ENCODE measurements at places on chromosomes 12 and 14.

GRCh38 chr12:91887957-91888356, 257.7 kb downstream of the BTG1 start:
- no peak for DNase-seq

- DNase-seq: no peak
Measured at GRCh38 chr14:35046751-35047536, 872 bp downstream of the FAM177A1 start.

- DNase-seq: no peak
Measured at GRCh38 chr12:104576187-104576778, 119.5 kb downstream of the CHST11 start.

DNA sequence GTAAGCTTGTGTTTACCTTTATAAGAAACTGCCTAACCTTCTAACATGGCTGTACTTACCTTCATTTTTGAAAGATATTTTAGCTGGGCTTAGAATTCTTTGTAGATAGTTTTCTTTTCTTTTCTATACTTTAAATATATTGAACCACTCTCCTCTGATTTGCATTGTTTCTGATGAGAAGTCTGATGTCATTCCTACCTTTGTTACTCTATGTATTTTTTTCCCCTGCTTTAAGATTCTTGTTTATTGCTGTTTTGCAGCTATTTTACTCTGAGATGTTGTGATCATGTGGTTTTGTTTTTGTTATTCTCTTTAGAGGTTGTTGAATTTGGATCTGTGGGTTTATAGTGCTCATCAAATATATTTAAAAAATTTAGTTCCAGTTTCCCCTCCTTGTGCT, 31.8 kb downstream of the CNOT2 start:
- no peak for DNase-seq

DNA sequence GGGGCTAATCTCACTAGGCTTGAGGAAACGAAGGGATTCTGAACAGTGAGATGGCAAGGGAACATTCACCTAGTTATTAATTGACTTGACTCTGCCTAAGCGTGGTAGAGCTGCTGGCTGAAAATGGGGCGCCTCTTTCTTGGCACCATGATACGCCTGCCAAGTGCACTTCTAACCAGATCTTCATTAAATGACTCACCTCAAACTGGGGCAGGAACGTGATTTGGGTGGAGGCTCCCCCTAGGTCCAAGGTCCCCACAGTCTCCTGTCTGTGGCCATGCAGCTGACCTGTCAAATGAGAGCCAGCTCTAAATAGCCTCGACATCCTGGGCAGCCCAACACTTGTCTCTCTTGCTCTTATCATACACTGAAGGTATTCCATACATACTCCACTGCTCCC, 26.0 kb downstream of the COQ6 start:
- no peak for DNase-seq

DNA sequence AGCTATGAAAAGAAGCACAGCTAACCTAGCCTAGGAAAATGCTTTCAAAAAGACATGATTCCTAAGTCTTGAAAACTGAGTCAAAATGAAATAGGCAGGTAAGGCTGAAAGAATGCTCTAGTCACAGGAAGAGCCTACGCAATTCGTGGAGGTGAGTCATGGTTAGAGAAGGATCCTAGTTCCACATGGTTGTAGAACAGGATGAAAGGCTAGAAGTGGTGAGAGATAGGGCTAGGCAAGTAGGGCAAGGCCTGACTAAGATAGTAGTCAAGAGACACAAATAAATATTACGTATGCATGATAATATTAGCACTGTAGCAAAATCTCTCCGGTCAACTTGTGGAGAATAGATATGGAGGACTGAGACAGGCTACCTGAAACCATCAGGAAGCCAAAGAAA, 47.2 kb downstream of the PLCZ1 start:
- DNase-seq: no peak

DNA sequence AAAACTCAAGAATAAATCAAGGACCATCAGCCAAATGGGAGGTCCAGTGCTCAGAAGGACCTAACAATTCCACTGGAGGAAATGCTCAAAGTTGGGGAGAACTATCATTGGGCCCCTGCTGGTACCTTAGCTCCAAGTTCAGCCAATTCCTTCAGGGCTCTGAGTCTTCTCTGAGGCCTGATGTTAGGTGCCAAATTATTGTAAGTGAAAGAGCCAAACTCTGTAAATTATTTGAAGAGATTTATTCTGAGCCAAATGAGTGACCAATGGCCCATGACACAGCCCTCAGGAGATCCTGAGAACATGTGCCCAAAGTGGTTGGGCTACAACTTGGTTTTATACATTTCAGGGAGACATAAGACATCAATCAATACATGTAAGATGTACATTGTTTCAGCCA, 8.2 kb upstream of the TMEM263 start:
- no peak for DNase-seq

DNA sequence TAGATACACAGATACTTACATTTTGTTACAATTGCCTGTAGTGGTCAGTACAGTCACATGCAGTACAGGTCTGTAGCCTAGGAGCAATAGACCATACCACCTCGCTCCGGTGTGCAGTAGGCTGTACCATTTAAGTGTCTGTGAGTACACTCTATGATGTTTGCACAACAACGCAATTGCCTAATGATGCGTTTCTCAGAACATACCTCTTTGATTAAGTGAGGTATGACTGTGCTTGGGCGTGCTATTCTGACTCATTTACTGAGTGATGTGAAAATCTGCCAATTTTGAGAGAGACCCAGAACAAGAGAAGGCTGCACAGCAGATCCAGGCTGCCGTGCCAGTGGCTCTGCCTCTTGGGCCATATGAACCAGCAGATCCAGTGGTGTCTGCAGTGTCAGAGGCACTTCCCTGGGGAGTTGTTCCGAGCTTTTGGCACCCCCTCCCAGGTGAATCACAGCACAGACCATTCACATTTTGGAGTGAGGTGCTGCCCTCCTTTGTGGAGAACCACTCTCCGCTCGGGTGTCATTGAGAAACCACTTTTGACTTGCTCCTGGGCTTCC, 20.4 kb downstream of the DLK1 start:
- no peak for DNase-seq

DNA sequence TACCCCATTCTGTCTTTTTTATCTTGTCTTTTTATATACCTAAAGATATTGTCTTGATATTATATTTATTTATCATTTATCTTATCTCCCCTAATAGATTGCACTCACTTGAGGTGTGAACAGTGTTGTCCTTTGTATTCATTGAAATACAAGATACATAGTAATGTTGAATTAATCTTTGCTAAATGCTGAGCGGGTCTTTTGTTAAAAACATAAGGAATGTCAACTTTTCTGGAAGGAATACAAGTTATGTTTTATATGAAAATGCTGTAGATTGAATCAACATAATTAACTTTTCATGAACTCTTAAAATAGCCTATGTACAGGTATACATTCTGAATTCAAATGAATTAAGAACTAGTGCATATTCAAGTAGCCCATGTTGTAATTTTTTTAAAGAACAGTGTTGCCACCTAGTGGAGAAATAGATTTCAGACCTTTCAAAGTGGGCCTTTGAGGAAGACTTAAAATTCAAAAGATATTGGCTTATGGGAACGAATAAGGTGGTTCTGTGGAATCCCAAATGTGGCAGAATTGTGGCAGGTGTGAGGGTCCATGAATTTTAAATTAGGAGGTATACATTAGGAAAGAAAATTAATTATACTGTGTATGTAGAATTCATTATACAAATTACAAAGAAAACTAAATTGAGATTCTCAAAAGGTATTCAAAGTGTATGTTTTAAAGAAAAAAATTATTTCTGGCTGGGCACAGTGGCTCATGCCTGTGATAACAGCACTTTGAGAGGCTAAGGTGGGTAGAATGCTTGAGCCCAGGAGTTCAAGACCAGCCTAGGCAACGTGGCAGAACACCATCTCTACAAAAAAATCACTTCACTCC, 19.1 kb downstream of the BBOF1 start:
- no peak for DNase-seq

GRCh38 chr14:57686304-57686703, 179.6 kb downstream of the SLC35F4 start:
- no peak for DNase-seq

- DNase-seq: no peak
Measured at GRCh38 chr14:64707661-64708060, 3.4 kb downstream of the PLEKHG3 start.

DNA sequence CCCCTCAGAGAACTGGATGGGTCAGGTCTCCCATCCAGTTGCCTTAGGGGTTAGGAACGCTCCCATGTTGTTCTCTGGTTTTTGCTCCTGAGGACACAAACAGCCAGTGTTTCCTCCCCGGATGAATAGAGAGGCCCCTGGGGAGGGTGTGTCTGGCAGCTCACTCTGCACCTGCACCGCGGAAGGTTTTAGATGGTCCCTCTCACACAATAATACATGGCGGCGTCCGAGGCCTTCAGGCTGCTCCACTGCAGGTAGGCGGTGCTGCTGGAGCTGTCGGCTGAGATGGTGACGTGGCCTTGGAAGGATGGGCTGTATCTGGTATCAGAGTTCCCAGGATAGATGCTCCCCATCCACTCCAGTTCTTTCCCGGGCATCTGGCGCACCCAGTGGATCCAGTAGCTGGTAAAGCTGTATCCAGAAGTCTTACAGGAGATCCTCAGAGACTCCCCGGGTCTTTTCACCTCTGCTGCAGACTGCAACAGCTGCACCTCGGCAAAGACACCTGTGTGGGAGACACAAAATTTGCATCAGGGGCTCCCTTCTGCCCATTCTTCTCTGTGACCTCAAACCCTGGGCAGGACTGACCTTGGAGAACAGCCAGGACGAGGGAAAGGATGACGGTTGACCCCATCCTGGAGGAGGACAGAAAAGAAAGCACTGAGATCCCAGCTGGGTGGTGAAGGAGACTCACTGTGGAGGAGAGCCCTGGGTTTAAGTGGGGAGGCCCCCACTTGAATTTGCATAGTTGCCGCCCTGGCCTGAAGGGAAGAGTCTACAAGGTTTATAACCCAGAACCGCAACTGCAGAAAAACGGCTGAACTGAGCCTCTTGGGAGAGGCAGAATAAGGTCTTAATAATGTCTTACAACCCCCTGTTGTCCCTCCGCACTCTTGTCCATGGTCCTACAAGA, 1324.8 kb downstream of the TMEM121 start:
- no peak for DNase-seq

DNA sequence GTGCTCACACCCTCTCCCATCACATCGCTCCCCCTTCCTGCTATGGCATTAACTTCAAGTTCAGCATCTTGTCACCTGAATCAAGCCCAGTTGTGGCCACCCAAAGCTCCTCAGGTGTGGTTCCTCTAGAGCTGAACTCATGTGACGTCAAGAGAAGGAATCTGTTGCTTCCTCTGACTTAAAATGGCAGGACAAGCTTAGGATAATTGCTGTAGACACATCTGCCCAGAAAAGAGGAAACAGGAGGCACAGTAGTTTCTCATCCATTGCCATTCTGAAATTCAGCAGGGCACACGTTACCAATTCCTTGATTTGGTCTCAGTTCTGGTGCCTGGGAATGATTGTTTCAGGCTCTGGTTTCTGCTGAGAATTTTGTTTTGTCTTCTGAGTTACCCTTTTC, 52.1 kb downstream of the RCOR1 start:
- no peak for DNase-seq
